ENCODE measurements at places on chromosomes 4 and X.

GRCh38 chr4:135120195-135120594 lies 918.6 kb upstream of the PABPC4L start:
- no peak for DNase-seq

DNA sequence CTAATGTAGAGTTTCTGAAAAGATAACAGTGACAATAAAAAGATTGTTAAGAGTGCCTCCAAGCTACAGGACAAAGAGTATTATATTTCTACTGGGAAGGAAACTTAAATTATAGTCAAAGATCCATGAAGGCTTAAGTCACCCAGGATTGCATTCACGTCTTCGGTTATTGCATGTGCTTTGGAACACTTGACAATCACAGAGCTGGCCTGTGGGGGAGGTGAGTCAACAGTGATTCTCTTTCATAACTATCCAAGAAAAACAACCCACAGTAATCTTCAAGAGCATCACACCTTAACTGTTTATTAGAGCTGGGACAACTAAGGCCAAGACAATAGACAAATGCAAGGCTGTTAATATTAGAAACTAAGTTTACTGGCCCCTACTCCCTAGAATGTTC lies 40.3 kb downstream of the PDGFC start:
- no peak for DNase-seq

DNA sequence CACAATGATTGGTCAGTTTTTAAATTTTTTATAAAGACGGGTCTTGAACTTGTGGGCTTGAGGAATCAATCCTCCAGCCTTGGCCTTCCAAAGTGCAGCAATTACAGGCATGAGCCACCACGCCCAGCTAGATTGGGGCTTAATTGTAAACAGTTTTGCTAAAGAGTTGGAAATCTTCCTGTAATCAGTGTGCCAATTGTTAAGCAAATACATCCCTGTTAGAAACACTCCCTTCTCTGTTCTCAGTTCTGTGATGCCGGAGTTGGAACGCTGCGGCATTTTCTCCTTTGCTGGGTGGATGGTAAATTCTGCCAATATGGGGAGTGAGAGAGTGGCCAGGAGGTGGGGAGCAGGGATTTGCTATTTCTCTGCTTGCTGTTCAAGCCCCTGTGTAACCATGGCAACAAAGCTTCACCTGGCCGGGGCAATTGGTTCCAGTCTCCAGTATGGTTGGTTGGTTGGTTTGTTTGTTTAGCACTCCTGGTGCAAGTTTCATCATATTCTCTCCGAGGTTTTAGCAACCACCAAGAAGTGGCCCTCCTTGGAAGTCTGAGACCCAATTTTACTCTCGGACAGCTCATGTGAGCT lies 3.0 kb upstream of the SPATA4 start:
- DNase-seq: no peak

- no peak for DNase-seq
These were observed 202.7 kb downstream of the NR3C2 start for GRCh38 chr4:148239494-148239985.

GRCh38 chr4:155529716-155530115 lies 136.9 kb upstream of the GUCY1A1 start:
- no peak for DNase-seq

GRCh38 chrX:153673428-153674218 lies at the start of gene PNCK:
TSS of gene PNCK (minus strand) at chrX:153673813. CDS start at chrX:153673076, 737 bp downstream.
- no peak for DNase-seq

DNA sequence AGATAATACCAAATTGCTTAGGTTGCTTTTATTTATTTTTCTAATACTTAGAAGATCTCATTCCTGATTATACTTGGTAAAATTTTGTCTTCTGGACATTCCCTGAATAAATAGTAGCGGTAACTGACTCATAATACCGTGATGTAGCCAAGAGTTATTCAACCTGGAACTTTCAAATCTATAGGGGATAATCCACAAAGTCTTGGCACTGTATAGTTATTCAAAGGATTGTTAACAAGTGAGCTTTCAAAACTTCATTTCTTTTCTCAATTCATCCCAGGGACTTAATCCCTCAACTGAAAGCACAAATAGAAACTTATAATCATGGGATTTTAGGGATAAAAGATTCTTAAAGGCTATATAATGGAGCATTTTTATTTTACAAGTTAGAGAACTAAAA lies 1383.3 kb downstream of the FAM133A start:
- DNase-seq: no peak

GRCh38 chr4:157013656-157014055 lies 42.1 kb upstream of the PDGFC start:
- DNase-seq: no peak
